ENCODE measurements at places on chromosomes 2 and 18. TPM values are rescaled to one million over a fixed set of nuclear protein-coding genes. Genes with fewer than 3 reads are reported as not detected.

RETREG2 gene
- 69.3 TPM for total RNA-seq

GDF7 gene
- total RNA-seq = not detected

CRYGD gene
- total RNA-seq = not detected

ST6GAL2 gene
- total RNA-seq = not detected

FTCDNL1 gene
- total RNA-seq = 2.2 TPM

IFIH1 gene
- 26.7 TPM for total RNA-seq

LIMS4 gene
- 0.43 TPM for total RNA-seq

GMPPA gene
- total RNA-seq = 55.5 TPM

CD302 gene
- 0.55 TPM for total RNA-seq

MC5R gene
- total RNA-seq = not detected

COL4A3 gene
- total RNA-seq = 0.22 TPM

TMEM182 gene
- 4.8 TPM for total RNA-seq

ZNF385B gene
- not detected for total RNA-seq

CCBE1 gene
- total RNA-seq = not detected

SMAD7 gene
- 49.1 TPM for total RNA-seq

STAT4 gene
- 133 TPM for total RNA-seq

ABCG8 gene
- total RNA-seq = not detected

MATN3 gene
- not detected for total RNA-seq

MRPS5 gene
- total RNA-seq = 76.0 TPM

STK25 gene
- total RNA-seq = 110 TPM

FSHR gene
- not detected for total RNA-seq

SCN2A gene
- total RNA-seq = not detected

TYW5 gene
- 13.9 TPM for total RNA-seq

PIEZO2 gene
- not detected for total RNA-seq

NEUROD1 gene
- not detected for total RNA-seq

MLPH gene
- not detected for total RNA-seq

Measured in natural killer cell treated with Interleukin-12 subunit alpha and Interleukin-12 subunit beta and Interleukin-15 and Interleukin-18, amount 100 ng/mL, for 72 hours (primary cell).